Stimulated activated CD8-positive, alpha-beta memory T cell treated with anti-CD3 and anti-CD28 coated beads, Interleukin-7, amount 100 ng/mL, for 48 hours (primary cell): ENCODE measurements at places on chromosomes 3 and 15.

GRCh38 chr3:115819785-115820384 is 196.6 kb downstream of the GAP43 start:
- DNase-seq = no peak

GRCh38 chr3:179700716-179701115 is 47.9 kb downstream of the USP13 start:
- no peak for DNase-seq

GRCh38 chr3:189995129-189995528 is 125.6 kb downstream of the P3H2 start:
- no peak for DNase-seq

- DNase-seq = no peak
Observed at GRCh38 chr3:27720899-27721716, 1.0 kb downstream of the EOMES start.

GRCh38 chr15:101451266-101451799 is 38.2 kb downstream of the PCSK6 start:
- DNase-seq = no peak

DNA sequence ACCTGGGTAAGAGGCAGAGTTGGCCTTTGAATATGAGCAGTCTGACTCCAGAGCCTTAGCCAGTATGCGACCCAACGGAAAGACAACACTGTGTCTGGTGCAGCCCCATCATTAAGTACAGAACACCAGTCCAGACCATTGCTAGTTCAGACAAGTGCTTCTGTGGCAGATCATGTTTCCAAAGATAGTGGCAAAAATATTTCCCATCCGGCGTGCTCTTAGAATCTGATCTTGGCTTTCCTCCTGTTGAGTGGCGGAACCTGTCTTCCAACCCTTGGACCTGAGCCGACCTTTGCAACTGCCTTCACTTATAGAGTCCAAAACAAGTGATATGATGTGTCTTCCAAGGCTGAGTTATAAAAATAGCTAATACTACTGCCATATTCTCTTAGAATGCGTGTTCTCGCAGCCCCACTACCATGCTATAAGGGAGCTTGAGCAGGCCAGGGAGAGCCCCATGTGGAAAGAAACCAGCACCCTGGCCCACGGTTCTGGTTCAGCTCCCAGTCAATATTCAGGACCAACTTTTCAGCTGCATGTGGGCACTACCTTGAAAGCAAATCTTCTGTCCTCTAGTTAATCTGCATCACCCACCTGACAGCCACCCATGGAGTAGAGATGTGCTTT is 322.4 kb upstream of the SLCO3A1 start:
- DNase-seq = no peak

DNA sequence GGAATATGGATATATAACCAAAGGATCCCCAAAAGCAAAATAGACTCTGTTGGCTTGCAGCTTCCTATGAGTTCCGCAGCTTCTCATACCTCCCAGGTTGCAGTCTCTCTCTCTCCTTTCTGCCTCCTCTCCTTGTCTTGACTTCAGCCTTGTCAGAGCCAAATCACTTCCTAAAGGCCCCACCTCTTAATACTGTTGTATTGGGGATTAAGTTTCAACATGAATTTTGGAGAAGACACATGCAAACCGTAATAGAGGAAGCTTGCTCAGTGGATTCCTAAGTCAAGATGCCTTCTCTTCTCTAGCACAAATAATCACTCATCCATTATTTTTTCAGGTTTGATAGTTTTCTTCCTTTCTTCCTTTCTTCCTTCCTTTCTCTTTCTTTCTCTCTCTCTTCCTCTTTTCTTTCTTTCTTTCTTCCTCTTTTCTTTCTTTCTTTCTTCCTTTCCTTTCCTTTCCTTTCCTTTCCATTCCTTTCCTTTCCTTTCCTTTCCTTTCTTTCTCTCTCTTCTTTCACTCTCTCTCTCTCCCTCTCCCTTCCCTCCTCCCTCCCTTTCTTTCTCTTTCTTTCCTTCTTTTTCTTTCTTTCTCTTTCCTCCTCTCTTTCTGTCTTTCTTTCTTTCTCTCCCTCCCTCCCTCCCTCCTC is 411.3 kb upstream of the TPM1 start:
- no peak for DNase-seq

DNA sequence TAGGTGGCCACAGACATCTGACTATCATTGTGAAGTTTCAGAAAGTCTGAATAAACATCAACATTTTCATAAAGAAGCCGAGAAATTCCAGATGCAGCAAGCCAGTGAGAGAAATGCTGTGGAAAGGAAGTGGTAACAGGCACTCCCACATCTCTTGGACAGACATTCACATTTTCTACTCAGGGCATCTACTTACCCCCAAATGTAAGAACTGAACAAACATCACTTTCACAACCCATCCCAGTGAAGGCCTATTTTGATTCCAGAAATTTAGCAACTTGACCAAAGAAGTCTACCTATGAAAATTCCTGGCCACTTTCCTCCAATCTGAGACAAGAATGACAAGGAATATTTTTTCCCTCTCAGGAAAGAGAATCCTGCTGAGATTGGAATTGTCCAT is 224.8 kb upstream of the DCBLD2 start:
- DNase-seq = no peak

- no peak for DNase-seq
Observed at GRCh38 chr3:128180436-128180835, 27.2 kb downstream of the EEFSEC start.

- DNase-seq = no peak
Observed at GRCh38 chr3:179158336-179159039, 10.3 kb downstream of the PIK3CA start.

- DNase-seq = no peak
Observed at GRCh38 chr3:192445770-192446644, 281.3 kb downstream of the FGF12 start.

- no peak for DNase-seq
Observed at GRCh38 chr15:65091946-65092770, 15.6 kb downstream of the KBTBD13 start.

- DNase-seq = no peak
Observed at GRCh38 chr15:81161160-81161673, 27.1 kb downstream of the CFAP161 start.

DNA sequence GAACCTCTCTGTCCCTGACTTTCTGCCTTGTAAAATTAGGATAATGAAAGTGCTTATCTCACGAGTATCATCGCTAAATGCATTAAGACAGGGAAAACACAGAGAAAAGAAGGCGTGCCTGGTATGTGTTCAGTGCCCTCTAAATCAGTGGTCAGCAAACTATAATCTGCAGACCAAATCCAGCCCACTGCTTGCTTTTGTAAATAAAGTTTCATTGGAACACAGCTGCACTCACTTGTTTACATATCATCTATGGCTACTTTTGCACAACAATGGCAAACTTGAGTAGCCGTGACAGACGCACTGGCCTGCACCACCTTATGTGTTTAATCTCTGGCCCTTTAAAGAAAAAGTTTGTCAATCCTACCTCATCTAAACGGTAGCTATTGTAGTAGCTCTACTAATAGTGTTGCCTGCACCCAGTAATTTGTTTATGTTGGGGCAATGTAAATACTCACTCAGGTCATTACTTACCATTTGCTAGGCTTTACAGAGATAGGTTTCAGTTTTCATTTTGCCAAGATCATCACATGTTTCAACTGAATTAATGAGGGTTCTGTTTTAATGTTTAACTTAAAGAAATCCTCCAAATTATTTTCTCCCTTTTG is 229.4 kb downstream of the FEZF2 start:
- DNase-seq = no peak

- no peak for DNase-seq
Observed at GRCh38 chr15:56942118-56942517, 23.7 kb downstream of the TCF12 start.

DNA sequence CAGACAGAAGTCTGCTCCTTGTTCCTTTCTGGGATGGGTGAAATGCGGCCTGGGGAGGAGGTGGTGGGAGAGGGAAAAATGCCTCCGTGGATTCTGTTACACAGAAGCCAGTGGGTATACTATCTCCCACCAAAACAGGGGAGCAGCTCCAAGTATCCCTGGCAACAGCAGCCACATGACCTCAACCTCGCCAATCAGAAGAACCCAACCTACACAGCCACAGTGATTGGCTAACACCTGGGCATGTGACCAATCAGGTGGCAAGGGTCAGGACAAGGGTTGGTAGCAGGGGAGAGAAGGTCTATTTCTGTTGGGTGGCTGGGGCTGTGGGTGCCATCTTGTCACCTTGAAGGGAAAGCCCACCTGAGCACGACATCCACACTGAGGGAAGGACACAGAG is 9.1 kb upstream of the ACAD9 start:
- DNase-seq = no peak

DNA sequence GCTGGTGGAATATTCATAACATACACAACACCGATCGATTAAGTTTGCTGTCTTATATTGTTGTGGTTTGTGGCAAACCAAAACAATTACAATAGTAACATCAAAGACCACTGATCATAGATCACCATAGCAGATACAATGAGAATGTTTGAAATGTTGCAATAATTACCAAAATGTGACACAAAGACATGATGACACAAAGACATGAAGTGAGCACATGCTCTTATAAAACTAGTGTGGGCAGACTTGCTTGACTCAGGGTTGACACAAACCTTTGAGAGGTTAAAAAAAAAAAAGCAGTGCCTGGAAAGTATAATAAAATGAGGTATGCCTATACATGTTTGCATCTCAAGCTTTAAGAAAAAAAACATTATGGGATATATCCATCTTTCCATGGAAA is 130.3 kb downstream of the NR1I2 start:
- DNase-seq = no peak

GRCh38 chr15:90869140-90869541 is 753 bp downstream of the FURIN start:
- DNase-seq = no peak
